Stimulated activated CD8-positive, alpha-beta memory T cell treated with anti-CD3 and anti-CD28 coated beads, Interleukin-12 subunit alpha, Interleukin-12 subunit beta, amount 100 ng/mL, for 1 hour (primary cell): ENCODE measurements at places on chromosomes 3 and 15.

DNA sequence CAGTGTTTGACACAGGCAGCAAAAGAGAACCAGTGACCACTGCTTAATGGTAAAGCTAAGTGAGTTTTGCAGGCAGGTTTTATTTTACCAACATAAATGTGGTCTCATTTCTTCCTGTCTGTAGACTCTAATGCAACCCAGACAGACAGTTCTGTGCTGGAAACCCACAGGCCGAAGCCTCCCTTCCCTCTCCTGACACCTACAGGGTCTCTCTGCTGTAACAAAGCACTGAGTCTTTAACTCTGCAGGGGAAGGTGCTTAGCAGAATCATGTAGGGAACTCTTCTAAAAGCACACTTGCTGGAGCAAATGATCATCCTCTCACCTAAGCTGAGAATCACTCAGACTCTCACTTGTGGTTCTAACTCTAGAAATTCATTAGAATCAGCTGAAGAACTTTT lies 200.3 kb downstream of the KBTBD8 start:
- no peak for DNase-seq

DNA sequence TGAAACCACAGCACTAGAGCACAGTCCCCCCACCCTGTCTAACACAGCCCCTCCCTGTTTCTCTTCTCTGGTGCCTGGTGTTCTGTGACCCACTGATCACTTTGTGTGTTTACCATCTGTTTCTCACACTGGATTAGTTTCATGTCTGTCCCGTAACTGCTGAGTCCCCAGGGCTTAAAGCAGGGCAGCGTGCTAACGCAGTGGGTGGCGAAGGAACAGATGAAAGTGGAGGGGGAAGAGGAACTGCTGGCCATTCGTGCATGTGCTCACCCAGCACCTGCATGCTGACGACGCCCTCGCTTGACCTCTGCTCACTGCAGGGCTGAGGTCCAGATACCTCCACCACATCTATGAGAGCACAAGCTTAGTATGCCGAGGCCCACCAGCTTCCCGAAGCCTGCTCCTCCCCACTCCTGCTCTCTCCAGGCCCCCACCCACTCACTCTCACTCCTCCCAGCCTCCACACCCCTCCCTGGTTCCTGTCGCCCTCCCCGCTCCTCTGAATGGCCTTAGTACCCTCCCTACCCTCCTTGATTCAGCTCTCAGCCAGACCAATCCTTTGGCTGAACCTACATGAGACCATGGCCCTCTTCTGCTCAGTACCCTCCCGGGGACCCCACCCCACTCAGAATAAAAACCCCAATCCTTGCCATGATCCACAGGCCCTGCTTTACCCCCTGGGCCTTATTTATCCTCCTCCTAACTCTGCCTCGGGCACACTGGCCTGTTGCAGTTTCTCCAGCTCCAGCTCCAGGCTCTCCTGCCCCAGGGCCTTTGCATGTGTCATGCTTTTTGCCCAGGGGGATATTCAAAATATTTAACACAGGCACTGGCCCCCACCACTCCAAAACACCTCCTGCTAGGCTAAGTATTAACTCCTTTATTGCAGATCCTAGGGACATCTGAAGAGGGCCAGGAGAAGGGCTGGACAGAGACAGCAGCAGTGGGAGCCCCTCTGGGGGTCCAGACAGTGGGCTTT lies 15.1 kb upstream of the IQSEC1 start:
- DNase-seq: no peak

DNA sequence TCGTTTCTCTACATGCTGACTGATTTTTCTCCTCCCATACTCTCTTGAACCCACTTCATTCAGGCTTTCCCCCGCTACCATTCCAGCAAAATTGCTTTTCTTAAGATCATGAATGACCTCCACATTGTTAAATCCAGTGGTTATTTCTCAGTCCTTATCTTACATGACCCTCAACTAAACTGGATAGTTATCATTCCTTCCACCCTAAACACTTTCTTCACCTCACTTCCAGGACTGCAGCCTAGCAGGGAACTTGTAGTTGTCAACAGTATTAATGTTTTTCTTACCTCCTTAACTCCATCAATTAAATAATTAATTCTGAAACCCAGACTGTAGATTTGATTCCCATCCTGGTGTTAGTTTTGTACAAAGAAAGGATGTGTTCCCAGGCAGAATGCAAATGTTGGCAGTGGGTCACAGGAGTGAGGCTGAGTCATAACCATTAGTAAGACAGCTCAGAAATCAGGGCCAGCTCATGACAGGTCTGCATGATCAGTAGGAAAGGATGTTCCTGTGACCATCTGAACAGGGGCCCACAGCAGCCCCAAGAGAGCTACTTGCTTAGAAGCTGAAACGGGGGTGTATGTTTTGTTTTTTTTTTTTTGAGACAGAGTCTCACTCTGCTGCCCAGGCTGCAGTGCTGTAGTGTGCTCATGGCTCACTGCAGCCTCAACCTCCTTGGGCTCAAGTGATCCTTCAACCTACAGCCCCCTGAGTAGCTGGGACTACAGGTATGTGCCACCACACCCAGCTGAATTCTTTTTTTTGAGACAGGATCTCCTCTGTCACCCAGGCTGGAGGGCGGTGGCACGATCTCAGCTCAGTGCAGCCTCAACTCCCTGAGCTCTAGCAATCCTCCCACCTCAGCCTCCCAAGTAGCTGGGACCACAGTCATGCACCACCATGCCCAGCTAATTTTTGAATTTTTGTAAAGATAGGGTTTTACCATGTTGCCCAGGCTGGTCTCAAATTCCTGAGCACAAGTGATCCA lies 9.1 kb downstream of the BCL2L10 start:
- no peak for DNase-seq

DNA sequence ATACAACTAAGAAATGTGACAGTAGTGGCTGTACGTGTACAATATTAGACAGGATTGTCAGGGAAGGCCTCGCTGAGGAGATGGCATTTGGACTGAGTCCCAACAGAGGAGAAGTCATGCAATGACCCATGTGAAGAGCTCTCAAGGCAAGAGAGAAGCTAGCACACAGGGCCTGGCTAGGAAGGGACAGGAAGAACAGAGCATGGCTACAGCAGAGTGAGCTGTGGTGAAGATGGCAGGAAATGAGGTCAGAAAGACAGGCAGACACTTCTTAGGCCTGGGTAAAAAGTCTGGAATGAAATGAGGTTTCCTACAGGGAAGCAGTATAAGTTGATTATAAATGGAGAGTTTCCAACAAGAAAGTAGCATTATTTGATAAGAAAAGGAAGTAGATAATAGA lies 33.2 kb upstream of the LEKR1 start:
- no peak for DNase-seq

DNA sequence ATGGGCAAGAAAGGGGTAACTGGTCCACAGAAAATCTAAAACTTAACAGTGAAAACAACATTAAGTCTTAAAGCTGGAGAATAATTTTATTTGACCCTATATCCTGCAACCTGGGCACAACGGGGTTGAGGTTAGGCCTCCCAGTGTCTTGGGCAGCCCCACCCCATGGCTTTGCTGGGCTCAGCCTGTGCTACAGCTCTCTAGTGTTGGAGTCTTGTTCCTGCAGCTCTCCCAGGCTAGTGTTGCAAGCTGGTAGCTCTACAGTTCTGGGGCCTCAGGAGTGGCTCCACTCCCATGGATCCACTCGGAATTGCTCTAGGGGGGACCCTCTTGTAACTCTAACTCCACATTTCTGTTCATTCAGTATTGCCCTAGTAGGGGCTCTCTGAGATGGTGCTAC lies 24.9 kb upstream of the GNB4 start:
- DNase-seq: no peak

GRCh38 chr3:112437146-112438022 lies 61.9 kb downstream of the BTLA start:
- no peak for DNase-seq
